ENCODE measurements at places on chromosomes 12 and 14. TPM values are rescaled to one million over a fixed set of nuclear protein-coding genes. Genes with fewer than 3 reads are reported as not detected.

- no peak for DNase-seq
- H3K4me1 ChIP-seq: no peaks in the 10 kb centered on the region
- H3K27me3 ChIP-seq: peaks cover 16% of the 10 kb centered on the region
- H3K27ac ChIP-seq: no peak overlapping the region
- no peak overlapping the region for H3K4me3 ChIP-seq
These were observed 6.0 kb downstream of the KITLG start for GRCh38 chr12:88574278-88574677.

- no peaks in the 10 kb centered on the region for H3K4me1 ChIP-seq
- H3K27ac ChIP-seq: no peak overlapping the region
- no peak for DNase-seq
- peaks cover 21% of the 10 kb centered on the region for H3K36me3 ChIP-seq
- no peaks in the 10 kb centered on the region for H3K27me3 ChIP-seq
These were observed 32.7 kb downstream of the NOPCHAP1 start for GRCh38 chr12:105018776-105019175.

- H3K27ac ChIP-seq: no peak overlapping the region
- no peak overlapping the region for H3K4me3 ChIP-seq
- no peaks in the 10 kb centered on the region for H3K36me3 ChIP-seq
- H3K27me3 ChIP-seq: no peaks in the 10 kb centered on the region
These were observed 52.6 kb upstream of the RIC8B start for GRCh38 chr12:106721915-106722314.

DNA sequence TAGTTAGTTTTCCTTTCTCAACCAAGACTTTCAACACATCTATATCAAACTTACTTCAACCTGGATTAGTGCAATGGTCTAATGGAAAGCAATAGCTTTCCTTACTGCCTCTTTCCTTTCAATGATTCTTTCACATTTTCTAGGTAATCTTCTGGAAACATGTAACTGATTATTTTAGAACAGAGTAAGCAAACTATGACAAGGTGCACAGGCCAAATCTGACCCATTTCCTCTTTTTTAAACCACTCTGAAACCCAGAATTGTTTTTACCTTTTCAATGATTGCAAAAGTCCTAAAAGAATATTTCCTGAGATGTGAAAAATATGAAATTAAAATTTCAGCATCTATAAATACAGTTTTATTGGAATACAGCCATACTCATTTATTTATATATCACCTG is 81.6 kb upstream of the TMTC2 start:
- H3K4me1 ChIP-seq: no peaks in the 10 kb centered on the region
- no peaks in the 10 kb centered on the region for H3K27me3 ChIP-seq
- H3K4me3 ChIP-seq: no peak overlapping the region
- no peak for DNase-seq
- H3K27ac ChIP-seq: no peak overlapping the region

- H3K36me3 ChIP-seq: no peaks in the 10 kb centered on the region
- no peak overlapping the region for H3K4me3 ChIP-seq
- no peaks in the 10 kb centered on the region for H3K27me3 ChIP-seq
- DNase-seq: peak; percentile 76
- peak overlapping the region; percentile 11 for H3K27ac ChIP-seq
These were observed 97.5 kb downstream of the ZFP36L1 start for GRCh38 chr14:68695326-68695768.

GRCh38 chr14:75032939-75033338 is 18.3 kb downstream of the MLH3 start:
- no peak for DNase-seq
- peaks cover 39% of the 10 kb centered on the region for H3K36me3 ChIP-seq
- H3K4me1 ChIP-seq: no peaks in the 10 kb centered on the region
- H3K27me3 ChIP-seq: no peaks in the 10 kb centered on the region
- no peak overlapping the region for H3K27ac ChIP-seq

DNA sequence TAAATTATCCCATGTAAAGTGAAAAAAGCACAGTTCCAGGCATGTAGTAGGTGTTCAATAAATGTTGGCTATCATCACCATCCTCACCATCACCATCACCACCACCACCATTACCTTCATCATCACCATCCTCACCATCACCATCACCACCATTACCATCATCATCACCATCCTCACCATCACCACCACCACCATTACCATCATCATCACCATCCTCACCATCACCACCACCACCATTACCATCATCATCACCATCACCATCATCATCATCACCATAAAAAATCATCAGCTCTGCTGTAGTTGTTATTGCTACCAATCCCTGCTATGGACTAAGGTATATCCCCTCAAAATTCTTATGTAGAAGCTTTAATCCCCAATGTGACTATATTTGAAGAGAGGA is 15.1 kb downstream of the ISCU start:
- peaks cover 39% of the 10 kb centered on the region for H3K4me1 ChIP-seq
- no peak overlapping the region for H3K4me3 ChIP-seq
- no peak overlapping the region for H3K27ac ChIP-seq

DNA sequence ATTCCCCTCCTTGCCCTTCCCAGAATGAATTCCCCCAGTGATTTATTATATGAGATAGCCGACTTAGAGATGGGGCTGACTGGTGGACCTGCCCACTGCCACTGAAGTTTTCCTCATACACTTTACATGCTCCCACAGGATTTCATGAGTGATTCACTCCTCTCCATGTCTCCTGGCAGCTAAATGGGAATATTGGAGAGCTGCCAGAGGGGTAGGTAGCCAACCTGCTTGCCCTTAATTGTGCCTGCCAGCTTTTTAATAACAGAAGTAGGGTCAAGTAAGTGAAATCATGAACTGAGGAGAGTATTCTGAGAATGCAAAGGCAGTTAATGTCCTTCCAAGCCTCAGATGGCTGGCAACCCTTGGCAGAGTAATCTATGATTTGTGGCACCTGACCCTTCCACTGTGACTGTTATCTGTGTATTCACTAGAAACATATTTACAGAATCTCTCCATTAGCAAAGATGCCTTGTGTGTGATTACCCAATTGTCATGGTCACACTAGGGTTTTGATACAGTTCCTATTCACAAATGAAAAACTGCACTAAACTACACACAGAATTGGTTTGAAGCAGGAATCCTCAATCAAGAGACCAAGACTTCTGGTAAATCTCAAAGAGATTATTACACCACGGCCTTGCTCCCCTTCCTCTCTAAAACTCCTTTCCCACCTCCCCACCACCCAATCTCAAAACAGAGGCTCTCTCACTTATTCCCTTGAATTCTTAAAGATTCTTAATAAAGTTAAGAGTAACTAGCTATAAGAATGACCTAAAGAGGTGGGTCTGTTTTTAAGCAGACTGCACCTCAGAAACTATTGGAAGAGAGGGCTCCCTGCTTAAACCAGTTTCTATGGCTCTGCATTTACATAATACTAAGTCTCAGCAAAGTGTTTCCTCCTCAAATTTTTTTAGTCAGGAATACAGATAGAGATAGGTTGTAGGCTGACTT is 17.2 kb downstream of the NKX2-1 start:
- H3K27ac ChIP-seq: no peak overlapping the region
- peaks cover 2% of the 10 kb centered on the region for H3K36me3 ChIP-seq
- DNase-seq: no peak
- no peak overlapping the region for H3K4me3 ChIP-seq

GRCh38 chr14:98912655-98913054 is 359.3 kb downstream of the BCL11B start:
- no peaks in the 10 kb centered on the region for H3K27me3 ChIP-seq
- peaks cover 21% of the 10 kb centered on the region for H3K4me1 ChIP-seq
- H3K27ac ChIP-seq: no peak overlapping the region
- DNase-seq: no peak

- no peak overlapping the region for H3K27ac ChIP-seq
- H3K36me3 ChIP-seq: no peaks in the 10 kb centered on the region
- DNase-seq: no peak
- H3K4me3 ChIP-seq: no peak overlapping the region
- H3K4me1 ChIP-seq: no peaks in the 10 kb centered on the region
- peaks cover 13% of the 10 kb centered on the region for H3K27me3 ChIP-seq
These were observed 35.8 kb upstream of the KCNA1 start for GRCh38 chr12:4873947-4874346.

GRCh38 chr12:130110914-130111313 is 51.4 kb upstream of the FZD10 start:
- H3K4me1 ChIP-seq: no peaks in the 10 kb centered on the region
- no peak for DNase-seq
- no peak overlapping the region for H3K27ac ChIP-seq
- no peaks in the 10 kb centered on the region for H3K36me3 ChIP-seq

- no peak for DNase-seq
- H3K4me1 ChIP-seq: no peaks in the 10 kb centered on the region
- H3K4me3 ChIP-seq: no peak overlapping the region
These were observed 21.3 kb upstream of the COX6A1 start for GRCh38 chr12:120416490-120417216.

GRCh38 chr12:57522887-57523705 is 472 bp downstream of the MBD6 start:
- H3K4me3 ChIP-seq: peak overlapping the region; percentile 95
- H3K4me1 ChIP-seq: peaks cover 56% of the 10 kb centered on the region
- no peaks in the 10 kb centered on the region for H3K27me3 ChIP-seq

DNA sequence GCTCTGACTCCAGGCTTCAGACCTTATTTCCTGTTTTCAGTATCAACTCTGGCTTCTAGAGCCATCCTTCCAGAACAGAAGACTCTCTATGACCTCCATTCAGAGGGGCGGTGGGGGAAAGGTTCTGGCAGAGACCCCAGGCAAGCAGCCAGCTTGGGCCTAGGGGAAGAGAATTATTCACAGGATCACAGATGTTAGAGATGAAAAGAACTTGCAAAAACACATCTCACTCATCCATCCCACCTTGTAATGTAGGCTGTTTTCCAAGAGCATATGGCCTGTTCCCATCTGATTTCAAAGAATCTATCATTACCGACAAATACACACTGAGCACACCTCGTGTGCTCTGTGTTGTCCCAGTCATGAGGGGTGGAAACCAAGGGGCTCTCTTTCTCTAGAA is 131.9 kb downstream of the GRIN2B start:
- no peak overlapping the region for H3K27ac ChIP-seq
- no peaks in the 10 kb centered on the region for H3K36me3 ChIP-seq
- DNase-seq: no peak
- H3K4me3 ChIP-seq: no peak overlapping the region

The SPIC gene
- not detected for total RNA-seq

The C12orf56 gene
- total RNA-seq: not detected

The ZNF219 gene
- total RNA-seq: 7.2 TPM

The NUAK1 gene
- not detected for total RNA-seq

The APOF gene
- not detected for total RNA-seq

The CARMIL3 gene
- total RNA-seq: 0.63 TPM

The NYNRIN gene
- total RNA-seq: 0.05 TPM

The CDK2 gene
- 86.7 TPM for total RNA-seq

The ZDHHC22 gene
- not detected for total RNA-seq

The TAS2R31 gene
- total RNA-seq: 1.2 TPM

The CMA1 gene
- total RNA-seq: 0.34 TPM

The PPM1H gene
- total RNA-seq: not detected
